ENCODE measurements at places on chromosomes 2 and 18.

GRCh38 chr18:1528447-1528846 lies 623.8 kb downstream of the ADCYAP1 start:
- no peak for DNase-seq

GRCh38 chr2:187316040-187316439 lies 132.0 kb downstream of the CALCRL start:
- no peak for DNase-seq

DNA sequence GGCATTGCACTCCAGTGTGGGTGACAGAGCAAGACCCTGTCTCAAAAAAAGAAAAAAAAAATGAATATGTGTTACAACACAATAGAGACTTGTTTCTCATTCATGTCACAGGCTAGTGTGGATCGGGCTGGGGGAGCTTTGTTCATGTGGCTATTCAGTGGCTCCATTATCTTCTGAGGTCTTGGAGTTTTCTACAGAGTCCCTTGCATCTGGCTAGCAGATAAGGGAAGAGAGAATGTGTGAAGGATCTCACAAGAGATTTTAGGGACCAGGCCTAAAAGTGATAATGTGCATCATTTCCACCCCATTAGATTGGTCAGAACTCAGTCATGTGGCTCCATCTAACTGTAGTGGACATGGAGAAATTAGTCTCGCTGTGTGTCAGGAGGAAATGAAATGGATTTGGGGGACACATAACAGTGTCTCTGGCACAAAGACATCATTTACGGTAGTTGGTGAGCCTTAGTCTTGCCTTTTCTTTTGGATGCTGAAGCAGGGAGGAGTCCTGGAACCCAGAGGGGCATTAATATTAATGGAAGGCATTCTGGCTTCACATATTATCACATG lies 32.4 kb upstream of the CASP10 start:
- DNase-seq, result no peak

DNA sequence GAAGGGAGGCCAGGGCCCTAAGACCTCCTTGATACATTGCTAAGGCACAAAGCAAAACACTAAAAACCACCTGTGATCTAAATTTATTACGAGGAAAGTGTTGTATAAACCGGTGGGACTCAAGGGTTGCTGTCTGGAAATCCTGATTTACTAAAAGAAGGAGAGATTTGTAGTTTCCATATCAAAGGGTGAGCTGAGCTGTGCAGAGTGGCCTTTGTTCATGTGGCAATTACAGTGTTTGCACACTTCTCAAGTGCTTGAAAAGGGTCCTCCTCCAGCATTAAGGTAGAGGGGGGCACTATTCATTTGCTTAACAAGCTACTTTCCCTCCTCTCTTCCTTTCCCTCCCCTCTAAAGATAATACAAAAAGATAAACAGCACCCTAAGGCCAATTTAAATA lies 30.5 kb upstream of the ITGA4 start:
- no peak for DNase-seq

GRCh38 chr2:232942831-232943230 lies 70.2 kb downstream of the NGEF start:
- DNase-seq, result no peak

DNA sequence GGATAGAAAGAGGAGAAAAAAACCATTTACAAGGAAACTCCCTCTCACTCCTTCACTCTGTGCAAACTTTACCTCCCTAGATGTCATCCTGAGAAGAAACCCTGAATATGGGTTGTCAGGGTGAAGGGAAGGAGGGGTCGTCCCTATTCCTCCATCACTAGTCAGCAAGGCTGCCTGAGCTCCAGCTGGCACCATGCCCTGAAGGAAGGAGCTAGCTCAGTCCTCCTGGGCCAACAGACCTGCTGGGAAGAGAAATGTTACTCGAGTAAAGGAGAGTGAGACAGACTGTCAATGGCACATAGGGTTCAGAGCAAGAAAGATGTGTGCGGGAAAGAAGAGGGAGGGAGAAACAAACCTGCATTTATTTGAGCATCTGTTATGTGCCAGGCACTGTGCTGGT lies 18.3 kb upstream of the EPAS1 start:
- DNase-seq, result no peak

GRCh38 chr2:218888341-218888740 lies 7.7 kb downstream of the WNT10A start:
- DNase-seq, result peak; percentile 10

DNA sequence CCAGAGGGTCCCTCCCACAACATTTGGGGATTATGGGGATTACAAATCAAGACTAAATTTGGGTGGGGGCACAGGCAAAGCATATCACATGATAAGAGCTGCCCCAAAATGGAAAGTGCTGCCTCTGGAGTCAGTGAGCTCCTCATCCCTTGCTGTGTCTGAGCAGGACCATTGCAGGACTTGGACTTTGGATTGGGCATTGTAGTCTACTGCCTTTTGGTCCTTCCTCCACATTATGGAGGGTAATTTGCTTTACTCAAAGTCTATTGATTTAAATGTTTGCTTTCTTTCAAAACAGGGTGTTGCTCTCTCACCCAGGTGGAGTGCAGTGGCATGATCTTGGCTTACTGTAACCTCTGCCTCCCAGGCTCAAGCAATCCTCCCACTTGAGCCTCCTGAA lies 106.8 kb upstream of the LDAH start:
- DNase-seq, result no peak

- DNase-seq, result no peak
Measured at GRCh38 chr2:85986121-85986520, 97.3 kb upstream of the ST3GAL5 start.

GRCh38 chr2:105749583-105750400 lies 5.1 kb downstream of the NCK2 start:
- peak; percentile 59 for DNase-seq

DNA sequence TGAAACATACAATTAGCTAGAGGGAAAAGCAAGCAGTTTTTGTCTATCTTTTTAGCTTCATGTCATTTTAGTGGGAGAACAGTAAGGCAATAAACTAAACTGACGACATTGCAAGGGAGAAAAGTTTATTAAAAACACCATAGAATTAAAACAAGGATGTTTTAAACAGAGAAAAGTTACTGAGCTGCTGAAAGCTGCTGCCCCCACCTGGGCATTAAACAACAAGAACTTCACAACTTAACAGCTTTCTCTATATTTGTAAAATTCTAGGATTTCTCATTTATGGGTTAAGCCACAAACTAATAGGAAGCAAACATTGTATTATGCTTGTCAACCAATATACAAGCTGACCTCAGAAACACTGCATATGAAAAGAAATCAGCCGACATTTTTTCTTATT lies 289.2 kb downstream of the ERBB4 start:
- DNase-seq, result no peak

DNA sequence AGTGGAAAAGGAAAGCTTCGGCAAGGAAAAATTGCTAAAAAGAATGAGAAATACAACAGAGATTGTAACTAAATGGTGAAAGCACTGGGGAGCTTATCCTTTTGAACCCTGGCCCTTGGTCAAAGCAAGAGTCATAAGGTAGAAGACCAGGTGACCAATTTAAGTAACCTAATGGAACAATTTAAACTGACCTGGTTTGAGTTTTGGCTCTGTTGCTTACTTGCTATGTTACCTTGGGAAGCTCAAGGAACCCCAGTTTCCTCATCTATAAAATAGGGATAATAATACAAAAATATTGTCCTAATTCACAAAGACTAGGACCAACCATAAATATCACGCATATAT lies 48.6 kb downstream of the NHEJ1 start:
- DNase-seq, result no peak

GRCh38 chr2:217325251-217325650 lies 465.4 kb upstream of the TNP1 start:
- no peak for DNase-seq

GRCh38 chr2:211837706-211838105 lies 700.9 kb downstream of the ERBB4 start:
- DNase-seq, result no peak

DNA sequence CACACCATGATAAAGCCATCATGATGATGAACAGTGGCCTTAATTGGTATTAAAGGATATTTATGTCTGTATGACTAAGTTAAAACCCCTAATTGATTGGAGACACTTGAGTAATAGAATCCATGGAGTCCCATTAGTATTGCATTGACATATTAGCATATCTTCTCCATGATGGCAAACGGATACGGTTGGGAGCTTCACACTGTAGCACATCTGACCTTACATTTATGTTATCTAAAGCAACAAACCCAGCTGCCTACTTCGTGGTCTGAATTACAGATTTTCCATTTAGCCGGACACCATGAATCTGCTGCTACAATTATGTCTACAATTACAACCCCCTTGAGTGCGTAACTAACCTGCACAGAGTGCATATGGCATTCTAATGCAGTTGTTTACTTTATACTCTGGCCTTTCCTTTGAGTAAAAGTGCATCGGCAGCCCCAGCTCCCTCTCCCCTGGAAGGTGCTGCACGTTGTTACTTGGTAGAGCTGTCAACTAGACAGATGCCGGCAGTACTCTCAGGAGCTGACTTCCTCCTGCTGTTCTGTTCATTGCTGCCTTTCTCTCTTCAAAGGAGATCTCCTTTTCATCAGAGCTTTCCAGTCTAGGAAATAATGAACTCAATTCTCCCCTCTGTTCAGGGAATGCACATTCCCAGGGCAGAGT lies 92.1 kb downstream of the LRRC30 start:
- DNase-seq, result no peak

GRCh38 chr2:149486664-149487063 lies 100.9 kb downstream of the MMADHC start:
- no peak for DNase-seq

GRCh38 chr2:77862120-77862519 lies 339.9 kb upstream of the LRRTM4 start:
- DNase-seq, result no peak

GRCh38 chr2:205237524-205237923 lies 444.8 kb upstream of the NRP2 start:
- no peak for DNase-seq

DNA sequence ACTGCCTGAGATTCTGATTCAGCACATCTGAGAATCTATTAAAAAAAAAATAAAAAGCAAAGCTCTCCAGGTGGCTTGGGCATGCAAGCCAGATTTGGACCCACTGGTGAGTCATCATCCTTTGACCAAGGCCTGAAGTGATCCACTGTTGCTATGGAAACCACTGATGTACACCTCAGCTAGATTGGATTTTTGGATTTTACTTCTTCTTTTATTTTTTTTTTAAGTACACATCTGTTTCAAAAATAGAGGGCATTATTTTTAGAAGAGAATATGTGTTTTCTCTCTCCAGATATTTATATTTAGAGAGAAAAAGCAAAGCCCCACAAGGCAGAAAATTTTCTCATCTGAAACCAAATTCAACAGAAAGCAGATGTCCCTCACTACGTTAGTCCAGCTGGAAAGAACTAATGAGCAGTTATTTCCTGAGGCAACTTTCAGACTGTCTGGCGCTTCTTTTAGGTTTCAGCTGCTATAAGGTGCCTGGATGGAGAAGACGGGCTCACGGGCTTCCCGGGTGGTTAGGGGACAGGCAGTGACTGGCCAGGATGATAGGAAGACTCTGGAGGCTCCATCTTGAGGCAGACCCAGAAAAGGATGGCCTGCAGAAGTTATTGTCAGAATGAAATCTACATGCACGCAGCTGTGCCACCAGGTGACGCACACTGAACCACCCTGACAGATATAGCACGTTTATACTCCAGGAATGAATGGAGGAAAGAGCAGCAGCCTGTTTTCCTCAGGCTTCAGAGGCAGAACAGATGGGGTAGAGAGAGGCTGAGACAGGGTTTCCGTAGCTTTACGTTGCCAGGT lies 50.5 kb downstream of the MRPL35 start:
- DNase-seq, result no peak

GRCh38 chr18:9629709-9630108 lies 15.3 kb upstream of the PPP4R1 start:
- no peak for DNase-seq

DNA sequence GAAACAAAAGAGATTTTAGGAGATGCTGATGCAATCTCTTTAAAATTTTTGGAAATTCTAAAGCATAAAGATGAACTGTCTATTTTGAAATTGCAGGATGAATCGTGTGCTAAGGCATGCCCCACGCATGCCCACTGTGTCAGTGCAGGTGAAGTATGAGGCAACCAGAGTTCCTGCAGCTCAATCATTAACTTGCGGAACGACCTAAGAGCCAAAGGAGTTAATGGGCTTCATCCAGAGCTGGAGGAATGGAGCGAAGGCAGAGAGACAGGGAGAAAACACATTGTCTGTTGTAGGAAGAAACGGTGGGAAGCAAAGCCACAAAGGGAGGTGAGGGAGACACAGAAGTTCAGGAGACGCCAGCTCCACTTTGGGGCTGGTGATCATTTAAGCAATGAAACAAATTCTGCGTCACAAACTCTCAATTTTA lies 265.2 kb downstream of the CCDC85A start:
- no peak for DNase-seq

DNA sequence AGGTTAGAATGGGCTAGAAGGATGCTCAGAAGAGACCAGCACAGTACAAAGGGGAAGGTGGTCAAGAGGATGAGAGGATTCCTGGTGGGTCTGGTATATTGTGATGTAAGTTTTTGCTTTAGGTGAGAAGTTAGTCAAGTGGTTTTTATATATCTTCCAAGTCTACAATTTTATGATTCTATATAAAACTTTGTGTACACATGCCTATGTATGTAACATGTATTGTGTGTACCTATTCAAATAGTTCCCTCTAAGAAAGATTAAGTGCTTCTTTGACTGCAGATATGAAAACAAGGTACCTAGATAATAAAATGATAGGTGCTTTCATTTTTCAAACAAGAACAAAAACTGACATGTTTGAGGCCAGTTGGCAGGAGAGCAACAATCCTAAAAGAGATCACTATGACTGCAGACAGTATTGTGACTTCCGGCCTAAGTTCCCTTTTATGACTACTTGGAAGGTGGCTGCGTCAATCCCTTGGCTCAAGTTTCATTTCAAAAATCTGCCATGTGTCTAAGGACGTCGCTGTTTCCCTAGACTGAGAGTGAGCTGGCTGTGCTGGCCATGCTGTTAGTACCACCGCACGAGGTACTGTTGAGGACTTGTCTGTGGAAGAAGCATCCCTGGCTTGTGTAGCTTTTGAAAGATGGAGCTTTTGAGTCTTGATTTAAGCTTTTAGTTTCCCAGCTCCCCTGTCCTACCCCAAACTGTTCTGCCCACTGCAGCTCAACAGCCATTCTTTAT lies 123.1 kb downstream of the PRPF40A start:
- DNase-seq, result no peak

- DNase-seq, result no peak
Measured at GRCh38 chr2:215773728-215774127, 239.6 kb downstream of the MREG start.

- DNase-seq, result no peak
Measured at GRCh38 chr2:137857881-137858280, 106.4 kb upstream of the HNMT start.

DNA sequence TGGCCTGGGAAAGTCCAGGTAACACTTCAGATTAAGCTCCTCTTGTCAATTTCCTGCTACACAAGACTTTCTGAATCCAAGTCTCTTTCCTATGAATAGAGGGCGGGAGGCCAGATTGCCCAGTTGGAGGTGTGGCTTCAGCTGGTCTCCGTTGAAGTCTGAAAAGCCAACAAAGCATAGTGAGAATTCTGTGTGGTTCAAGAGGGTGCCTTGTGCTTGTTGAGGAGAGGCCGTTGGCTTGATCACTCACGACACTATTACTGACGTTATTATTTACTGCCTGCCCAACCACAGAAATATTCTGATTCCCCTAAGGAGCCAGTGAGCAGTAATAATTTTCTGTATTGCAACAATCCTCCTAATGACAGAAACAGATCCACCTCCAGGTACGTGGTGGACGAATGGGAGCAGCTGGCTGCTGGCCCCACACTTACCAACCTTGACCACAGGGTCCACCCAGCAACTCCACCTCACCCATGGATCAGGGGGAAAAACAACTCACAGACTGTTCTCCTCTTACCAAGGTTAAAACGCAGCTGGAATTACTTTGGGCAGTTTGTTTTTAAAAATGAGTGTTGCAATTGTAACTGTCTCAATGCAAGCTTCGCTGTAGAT lies 21.9 kb downstream of the NRP2 start:
- no peak for DNase-seq
